ENCODE measurements at places on chromosomes 3 and 15. TPM values are rescaled to one million over a fixed set of nuclear protein-coding genes. Genes with fewer than 3 reads are reported as not detected.

- DNase-seq, result no peak
Observed at GRCh38 chr15:46278062-46278461, 643.2 kb downstream of the SQOR start.

Gene GABRB3
- polyA plus RNA-seq, result 1.9 TPM

DNA sequence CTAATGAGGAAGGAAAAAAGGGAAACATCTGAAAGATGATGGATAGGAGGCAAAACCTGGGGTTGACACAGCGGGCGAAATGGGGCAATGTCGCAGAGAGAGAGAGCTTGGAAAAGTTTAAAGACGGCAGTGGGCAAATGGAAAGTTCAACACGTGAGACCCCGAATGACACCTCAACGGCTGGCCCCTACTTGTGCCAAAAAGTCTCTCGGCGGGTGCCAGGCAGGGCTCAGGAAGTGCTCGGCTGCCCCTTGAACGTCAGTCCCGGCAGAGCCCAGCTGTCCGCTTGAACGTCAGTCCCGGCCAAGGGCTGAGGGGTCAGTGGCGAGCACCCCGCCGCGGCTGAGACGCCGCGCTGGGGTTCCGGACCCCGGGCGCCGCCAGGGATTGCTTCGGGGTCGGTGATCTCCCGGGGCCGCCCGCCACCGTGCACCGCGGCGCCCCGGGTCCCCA lies 658 bp downstream of the EOGT start:
- DNase-seq, result no peak

DNA sequence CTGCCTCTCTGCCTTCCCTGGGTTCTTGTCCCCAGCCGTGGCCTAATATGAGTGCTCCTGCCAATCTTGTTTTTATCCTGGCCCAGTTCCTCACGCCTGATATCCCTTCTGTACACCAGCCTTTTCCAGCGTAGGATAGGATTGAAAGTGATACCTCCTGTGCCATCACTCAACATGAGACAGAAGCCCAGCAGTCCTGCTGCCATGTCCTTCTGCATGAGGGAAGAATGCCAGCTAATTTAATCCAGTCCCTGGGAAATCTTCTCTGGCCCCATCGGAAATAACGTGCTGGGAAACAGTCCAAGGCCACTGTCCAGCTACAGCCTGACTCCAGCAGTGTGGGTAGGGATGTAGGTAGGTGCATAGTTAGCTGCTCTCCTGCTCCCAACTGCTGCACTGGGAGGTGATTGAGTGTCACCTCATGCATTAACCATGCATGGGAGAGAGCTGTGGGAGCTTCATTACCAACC lies 92.0 kb upstream of the TPM1 start:
- DNase-seq, result no peak

DNA sequence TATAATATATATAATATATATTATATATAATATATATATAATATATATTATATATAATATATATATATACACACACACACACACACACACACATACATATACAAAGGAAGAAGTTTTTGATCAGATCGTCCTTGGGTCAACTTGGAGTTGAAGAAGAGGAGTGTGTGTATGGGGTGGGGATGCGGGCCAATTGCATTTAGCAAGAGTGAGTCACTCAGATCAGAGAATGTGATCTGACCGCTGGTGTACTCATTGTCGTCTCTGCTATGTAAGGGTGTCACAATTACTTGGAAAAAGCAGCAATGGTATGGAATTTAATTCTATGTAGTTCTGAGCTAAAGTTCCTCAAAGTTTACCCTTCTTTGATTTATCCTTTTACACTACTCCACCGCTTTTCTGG lies 4.6 kb upstream of the VGLL3 start:
- DNase-seq, result no peak

DNA sequence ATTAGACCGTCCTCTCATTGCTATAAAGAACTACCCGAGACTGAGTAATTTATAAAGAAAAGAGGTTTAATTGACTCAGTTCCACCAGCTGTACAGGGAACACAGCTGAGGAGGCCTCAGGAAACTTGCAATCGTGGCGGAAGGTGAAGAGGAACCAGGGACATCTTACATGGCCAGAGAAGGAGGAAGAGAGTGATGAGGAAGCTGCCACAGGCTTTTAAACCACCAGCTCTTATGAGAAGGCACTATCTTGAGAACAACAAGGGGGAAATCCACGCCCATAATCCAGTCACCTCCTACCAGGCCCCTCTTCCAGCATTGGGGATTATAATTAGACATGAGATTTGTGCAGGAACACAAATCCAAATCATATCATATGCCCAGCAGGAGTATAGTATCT lies 138.5 kb downstream of the ALCAM start:
- no peak for DNase-seq

- DNase-seq, result no peak
Observed at GRCh38 chr15:101248274-101248673, 3.6 kb downstream of the CHSY1 start.

DNA sequence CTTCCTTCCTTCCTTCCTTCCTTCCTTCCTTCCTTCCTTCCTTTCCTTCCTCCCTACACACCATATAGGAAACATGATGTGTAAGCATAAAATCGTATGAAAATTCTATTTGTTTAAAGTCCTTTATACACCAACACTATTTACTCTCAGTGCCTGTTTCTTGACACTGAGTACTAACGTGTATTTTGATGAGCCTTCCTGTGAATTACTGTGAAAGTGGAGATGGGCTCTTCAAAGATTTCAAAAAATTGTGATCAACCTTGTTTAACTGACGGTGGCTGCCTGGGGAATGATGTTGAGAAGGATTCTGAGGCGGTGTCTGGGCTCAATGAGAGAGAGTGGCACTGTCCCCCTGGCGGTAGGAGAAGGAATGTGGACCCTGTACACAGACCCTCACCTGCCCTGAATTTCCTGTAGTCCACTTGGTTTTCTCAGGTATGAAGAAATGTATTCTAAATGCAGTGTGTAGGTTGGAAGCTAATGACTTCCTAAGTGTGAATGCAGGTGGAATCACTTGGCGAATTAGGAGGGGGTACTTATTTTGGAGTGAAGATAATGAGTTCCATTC lies 237.9 kb downstream of the GAP43 start:
- DNase-seq, result no peak

DNA sequence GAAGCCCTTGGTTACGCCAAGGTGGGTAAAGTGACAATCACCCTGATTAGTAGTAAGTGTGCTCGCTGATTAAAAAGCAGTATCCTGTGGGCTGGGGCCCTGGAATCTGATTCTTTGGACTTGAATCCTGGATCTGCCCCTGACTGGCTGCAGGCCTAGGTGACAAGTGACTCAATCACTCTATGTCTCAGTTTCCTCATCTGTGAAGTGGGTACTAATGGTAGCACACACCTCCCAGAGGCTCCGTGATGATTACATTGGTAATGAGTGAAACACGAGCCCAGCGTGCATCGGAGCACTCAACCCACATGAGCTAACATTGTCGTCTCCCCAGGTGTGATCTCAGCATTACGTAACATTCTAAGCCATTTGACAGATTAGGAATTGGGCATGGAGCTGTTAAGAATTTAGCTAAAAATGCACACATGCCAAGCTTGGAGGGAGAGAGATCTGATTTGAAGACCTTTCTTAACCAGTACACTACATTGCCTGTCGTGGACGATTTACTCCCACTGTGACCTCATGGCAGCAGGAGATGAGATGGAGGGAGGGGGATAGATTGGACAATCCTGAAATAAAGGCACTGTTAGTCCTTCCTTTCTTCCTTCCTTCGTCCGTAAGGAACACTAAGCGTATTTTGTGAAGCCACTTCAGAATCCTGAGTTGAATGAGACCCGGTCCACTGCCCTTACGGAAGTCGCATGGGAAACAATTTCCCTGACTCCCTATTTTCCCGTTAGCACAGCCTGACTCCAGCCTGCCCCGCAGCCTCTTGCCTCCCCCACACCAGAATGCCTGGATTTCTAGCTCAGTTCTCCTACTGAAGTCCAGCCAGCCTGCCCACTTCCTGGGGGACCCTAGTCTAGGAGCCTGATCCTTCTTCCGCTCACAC lies 32.1 kb downstream of the MGLL start:
- no peak for DNase-seq

- no peak for DNase-seq
Observed at GRCh38 chr3:123453675-123454074, 4.8 kb upstream of the ADCY5 start.

Gene IL16
- 64.1 TPM for polyA plus RNA-seq

DNA sequence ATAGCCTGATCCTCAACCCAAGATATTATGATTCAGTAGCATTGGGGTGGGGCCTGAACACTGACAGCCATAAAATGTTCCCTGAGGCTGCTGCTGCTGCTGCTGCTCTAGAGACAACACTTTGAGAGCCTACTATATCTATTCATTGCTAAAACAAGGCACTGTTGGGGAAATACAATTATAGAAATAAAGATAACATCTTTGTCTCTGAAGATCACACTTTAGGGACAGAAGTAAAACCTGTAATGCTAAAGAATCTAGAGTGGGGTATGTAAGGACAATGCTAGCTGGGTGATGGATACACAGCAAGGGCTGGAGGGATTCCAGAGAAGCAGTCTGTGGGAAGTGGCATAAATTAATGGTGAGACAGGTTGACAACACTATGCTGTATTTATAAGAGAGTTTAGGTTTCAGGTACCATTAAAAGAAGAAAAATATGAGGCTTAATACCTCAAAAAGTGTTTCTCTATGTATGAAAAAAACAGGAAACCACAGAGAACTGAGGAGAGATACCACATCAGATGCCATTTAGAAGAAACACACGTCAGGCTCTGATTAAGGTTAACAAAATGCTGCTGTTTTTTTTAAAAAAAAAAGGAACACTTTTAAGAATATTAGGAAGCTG lies 115.9 kb downstream of the CBLB start:
- peak; percentile 19 for DNase-seq

DNA sequence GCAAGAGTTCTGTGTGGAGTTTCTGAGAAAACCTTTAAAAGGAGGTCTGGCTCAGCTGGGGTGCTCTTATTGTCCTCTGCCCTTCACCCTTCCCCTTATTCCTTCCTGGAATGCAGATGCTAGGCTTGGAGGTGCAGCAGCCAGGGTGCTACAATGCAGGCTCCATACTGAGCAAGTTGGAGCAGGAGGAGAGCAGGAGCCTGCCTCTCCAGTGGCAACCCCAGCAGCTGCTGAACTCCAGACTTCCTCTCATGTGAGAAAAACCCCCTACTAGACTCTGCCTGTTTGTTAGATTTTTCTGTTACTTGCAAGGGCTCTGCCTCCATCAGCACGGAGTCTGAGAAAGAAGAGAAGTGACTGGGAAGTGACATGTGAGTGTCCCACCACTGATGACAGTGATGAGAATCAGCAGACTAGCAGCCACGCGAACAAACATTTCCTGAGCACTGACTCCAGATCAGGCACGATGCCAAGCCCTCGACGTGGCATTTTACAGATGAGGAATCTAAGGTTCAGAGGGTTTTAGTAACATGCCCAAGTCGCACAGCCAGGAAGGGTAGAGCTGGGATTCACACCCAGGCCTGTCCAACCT lies 16.1 kb upstream of the RARRES1 start:
- DNase-seq, result no peak

- DNase-seq, result no peak
Observed at GRCh38 chr3:190019006-190019405, 101.7 kb downstream of the P3H2 start.

Gene HRG
- 0.02 TPM for polyA plus RNA-seq

DNA sequence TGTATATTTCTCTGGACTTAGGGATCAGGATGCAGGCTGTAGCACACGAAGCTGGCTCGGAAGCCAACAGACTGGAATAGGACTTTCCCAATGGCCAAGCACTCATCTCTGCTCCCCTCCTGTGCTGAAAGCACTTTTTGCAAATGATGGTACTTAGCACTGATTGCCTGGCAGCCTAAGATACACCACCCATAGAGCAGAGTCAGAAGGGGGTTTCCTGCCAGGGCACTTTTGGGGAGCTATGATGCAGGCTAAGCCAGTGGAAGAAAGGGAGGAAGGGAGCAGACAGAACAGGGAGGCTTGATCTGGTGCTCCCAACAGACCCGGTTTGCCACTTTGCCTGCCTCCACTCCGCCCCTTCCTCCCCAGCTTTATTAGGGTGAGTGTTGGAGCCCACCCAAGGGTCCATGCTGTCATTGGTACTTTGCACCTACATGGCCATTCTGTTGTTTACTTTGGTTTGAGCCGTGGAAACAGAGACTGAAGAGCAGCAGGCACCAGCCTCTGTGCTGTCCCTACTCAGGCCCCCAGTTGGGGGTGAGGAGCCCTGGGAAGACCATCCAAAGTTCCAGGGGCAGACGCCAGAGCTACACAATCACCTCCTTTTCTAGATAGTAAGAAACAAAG lies 15.9 kb downstream of the BSN start:
- no peak for DNase-seq

Gene CAND2
- 1.4 TPM for polyA plus RNA-seq

DNA sequence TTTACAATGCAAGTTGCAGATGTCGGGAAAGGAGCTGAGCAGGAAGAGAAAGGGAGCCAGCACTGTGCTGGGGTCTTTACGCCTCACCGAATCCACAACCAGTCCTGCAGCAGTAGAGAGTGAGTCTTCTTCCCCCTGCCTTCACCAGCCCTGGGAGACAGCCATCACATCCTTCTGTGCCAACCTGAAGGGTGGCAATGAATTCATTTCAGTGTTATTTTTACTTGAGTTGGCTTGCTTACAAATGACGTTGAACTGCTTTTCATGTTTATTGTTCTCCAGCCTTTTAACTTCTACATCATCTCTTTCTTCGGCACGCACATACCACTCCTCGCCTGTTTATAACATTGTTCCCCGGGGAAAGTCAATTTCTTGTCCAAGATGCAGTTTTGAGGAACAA lies 77.1 kb downstream of the TRIM42 start:
- DNase-seq, result no peak

DNA sequence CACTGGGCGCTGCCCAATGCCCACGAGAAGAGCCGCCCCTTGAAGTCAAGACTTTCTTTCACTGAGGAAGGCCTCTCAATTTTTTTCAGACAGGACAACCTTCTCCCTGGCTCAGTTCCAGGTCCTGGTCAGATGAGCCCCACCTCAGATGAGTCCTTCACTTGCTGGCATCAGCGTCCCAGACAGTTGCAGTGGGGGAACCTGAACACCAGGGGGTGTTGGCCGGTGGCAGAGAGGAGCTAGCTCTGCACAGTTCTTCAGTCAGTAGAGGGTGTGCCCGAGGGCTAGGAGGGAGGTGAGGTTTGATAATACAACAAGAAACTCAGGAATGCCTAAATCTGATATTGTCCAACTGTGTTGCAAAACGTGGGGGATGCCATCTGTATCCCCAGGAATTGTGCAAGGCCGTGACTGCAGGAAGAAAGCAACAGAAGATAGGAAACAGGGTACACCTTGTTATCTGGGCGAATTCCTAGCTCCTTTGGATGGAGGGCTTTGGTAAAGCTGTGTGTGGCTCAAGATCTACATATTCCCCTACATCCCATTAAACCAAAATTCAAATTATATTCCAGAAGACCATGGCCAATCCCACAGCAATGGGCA lies 34.3 kb downstream of the CCR3 start:
- DNase-seq, result peak; percentile 80

- no peak for DNase-seq
Observed at GRCh38 chr15:70318594-70319465, 221.1 kb upstream of the TLE3 start.

Gene SERPINI2
- 0.34 TPM for polyA plus RNA-seq

- DNase-seq, result no peak
Observed at GRCh38 chr15:78314181-78314581, 14.8 kb upstream of the SKIC8 start.

GRCh38 chr3:145133281-145133680 lies 1027.7 kb downstream of the PLOD2 start:
- DNase-seq, result no peak
